Fibroblast of skin of abdomen (primary cell): ENCODE measurements at places on chromosomes 11 and 22.

DNA sequence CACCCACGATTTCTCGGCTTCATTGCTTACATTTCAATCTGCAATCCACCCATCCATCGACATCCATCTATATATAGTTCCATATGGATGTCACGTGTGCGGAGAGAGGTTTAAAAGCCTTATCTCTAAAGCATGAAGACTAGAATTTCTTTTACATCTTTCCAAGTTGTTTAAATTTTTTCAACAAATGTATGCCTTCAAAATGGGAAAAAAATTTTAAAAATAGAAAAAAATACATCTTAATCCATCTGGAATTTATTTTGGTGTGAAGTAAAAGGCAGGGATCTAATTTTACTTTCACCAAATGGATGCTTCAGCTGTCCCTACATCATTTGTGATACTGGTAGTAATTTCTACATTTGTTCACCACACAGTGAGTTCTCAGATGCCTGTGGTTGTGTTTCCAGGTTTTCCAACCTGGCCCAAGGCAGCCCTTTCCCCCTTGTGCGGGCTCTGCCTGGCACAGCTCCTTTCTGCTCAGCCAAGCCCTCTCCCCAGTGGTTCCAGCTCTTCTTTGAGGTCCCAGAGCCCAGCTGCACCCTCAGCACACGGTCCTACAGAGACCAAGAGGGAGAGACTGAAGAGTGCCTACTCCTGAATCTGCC, 37.6 kb upstream of the KLHL35 start:
- no peak for DNase-seq

- no peak for DNase-seq
Observed at GRCh38 chr22:46794067-46794466, 31.6 kb downstream of the TBC1D22A start.

DNA sequence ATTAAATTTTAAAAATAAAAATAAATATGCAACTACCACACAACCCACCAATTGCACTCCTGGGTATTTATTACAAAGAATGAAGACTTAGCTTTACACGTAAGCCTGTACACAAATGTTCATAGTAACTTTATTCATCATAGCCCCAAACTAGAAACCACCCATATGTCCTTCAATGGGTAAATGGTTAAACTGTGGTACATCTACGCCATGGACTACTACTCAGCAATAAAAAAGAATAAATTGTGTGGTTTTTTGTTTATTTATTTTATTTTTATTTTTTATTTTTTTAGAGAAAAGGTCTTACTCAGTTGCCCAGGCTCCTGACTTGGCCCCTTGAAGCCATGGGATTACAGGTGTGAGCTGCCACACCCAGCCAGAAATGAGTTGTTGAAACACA, 14.6 kb downstream of the GAL start:
- DNase-seq: no peak

DNA sequence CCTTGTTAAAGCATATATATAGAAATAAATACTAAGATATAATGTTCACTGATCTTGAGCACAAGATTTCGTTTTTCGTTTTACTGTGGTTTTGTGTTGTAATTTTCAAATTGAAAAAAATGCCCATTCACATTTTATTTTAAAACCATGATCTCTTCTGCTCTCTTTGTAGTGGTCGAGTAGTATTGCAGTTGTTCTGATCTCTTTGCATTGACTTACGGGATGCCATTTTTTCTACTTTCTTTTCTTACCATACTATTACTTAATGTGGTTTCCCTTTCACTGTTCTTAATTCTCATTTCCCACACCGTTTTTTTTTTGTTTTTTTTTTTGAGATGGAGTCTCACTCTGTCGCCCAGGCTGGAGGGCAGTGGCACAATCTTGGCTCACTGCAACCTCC, 289.6 kb downstream of the DYNC2H1 start:
- DNase-seq: no peak

GRCh38 chr11:84243629-84244263, 957.6 kb upstream of the CCDC90B start:
- no peak for DNase-seq

GRCh38 chr22:21593406-21594232, 26.1 kb downstream of the UBE2L3 start:
- DNase-seq: no peak

GRCh38 chr22:23278883-23279675, 98.8 kb downstream of the BCR start:
- no peak for DNase-seq

DNA sequence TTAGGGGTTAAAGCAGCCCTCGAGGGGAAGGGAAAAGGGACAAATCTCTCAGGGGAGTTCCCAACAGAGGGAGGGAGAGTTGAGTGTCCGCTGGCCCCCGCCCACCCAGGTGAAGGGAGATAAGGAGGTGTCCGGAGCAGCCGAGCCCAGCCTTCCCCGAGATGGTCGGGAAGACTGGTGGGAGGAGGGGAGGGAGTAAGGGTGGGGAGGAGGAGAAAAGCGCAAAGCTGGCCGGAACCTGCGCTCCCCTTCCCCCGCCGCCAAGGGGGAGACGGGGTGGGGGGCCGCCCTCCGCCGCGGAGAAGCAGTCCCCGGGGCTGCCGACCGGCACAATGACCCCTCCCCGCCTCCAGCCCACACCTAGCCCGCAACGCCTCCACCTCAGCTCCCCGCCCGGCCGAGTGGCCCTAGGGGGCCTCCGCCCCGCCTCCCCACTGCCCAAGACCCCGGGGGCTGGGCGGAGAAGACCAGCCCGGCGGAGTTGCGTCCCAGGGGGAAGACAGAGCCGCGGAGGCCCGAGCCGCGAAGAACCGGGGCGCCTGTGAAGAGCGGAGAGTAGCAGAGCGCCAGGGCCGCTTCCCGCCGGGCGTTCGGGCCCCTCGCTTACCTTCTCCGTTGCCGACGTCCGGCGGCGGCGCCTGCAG, 479 bp downstream of the RSF1 start:
- peak; percentile 30 for DNase-seq

DNA sequence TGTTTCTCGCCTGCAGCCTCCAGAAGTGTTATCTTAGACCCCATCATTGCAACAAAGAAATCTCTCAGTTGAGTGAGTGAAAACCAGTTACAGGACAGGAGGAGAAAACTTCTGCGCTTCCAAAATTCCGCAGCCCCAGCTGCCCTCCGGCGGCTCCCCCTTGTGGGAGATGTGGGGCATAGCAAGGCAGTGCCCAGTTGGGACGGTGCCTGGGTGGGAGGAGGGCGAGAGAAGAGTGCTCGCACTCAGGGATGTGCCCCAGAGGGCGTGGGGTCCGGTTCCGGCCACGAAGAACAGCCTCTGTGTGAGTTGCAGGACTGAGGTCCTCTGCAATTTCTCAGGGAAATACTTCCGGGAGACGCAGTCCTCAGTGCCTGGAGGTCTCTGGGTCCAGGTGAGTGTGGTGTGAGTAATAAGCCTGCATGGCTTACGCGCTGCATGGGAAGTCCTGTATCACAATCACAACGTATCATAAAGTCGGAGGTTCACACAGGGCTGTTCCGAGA, 87.0 kb upstream of the BLID start:
- DNase-seq: peak; percentile 77

DNA sequence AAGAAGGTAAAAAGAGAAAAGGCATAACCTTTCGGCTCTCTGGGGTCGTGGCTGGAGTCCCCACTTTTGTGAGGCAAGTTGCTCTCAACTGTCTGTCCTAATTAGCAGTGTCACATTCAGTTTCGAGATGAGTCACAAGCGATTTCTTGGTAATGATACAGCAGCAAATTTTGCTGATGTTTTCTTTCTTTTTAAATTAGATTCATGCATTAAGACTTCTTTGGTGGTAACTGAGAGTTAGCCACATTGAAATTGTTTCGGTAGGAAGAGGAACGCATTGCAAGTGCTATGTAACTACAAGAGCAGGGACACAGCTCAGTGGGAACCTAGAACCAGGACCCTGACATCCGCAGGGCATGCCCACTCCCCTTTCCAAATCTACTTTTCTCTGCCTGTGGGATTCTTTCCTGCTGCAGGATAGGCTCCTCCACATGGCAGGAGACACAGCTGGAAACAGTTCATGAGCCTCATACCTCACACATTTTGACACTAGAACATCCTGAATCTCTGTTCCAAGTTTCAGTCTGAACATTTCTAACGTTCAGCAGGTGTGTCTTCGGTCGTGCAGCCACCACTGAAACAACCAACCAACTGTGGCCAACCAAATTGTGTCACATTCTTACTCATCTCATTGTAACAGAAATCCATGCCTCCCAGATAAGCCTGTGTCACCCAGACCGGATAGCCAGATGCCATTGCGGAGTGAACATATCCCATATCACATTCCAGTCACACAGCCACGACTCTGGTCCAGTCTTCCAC, 987.6 kb downstream of the NTM start:
- no peak for DNase-seq

- peak; percentile 63 for DNase-seq
Observed at GRCh38 chr11:34050581-34051348, 766 bp upstream of the CAPRIN1 start.

GRCh38 chr22:38104084-38104483, 6.4 kb downstream of the BAIAP2L2 start:
- no peak for DNase-seq

- no peak for DNase-seq
Observed at GRCh38 chr22:32542677-32543357, 68.2 kb downstream of the FBXO7 start.

DNA sequence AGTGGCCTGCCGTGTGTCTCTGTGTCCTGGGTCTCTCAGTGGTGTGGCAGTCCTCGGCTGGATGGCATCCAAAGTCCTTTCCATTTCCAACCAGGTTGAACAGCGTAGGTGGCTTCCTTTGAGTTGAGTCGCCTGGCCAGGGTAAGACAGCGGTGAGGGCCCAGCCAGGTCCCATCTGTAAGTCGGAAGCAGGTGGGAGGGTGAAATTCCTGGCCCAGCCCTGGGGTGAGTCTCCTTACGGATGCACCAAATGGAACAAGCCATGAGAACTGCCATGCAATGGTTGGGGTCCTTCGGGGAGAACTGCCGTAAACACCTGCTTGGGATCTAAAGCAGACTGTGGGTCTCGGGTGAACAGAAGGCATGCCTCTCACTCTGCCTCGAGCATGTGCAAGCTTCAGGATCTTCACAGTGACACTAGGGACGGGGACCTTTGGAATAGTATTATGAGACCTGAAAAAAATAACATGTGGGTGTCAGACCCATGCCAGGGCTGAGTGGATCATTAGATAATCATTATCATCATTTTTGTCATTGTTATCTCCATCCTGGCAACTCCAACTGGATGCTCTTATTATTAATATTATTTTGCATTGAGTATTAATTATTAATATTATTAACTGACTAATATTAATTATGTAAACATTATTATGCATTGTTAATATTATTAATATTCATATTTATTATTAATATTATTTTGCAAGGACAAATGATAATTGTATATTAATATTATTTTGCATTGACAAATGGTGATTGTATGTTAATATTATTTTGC, 57.7 kb upstream of the LINC01488 start:
- no peak for DNase-seq

- DNase-seq: no peak
Observed at GRCh38 chr11:19275496-19275895, 34.8 kb upstream of the E2F8 start.

DNA sequence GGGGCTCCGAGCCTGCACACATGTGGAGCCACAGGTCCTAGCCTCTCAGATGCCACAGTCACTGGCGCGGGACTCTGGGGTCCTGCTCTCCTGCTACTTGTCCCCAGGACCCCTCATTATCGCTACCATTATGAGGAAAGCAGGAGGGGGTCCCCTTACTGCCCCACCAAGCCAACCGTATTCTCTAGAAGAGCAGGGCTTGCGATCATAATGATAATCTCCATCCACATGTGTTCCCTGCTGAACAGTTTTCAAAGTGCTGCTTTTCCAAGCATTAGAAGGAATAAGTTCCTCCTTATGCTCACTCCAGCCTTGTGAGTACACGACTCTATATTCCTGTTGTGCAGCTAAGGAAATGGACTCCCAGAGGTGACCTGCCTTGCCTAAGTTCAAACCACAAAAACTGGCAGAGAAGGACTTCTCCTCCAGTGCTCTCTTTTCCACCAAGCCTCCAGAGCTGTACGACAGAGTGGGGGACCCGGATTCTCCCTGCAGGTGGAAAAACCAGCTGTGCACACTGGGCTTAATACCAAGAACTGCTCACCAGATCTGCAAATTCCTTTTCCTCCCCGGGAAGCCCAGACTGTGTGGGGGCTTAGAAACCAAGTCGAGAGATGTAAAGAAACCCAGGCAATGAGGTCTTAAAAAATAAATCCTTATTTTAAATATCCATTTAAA, 92.8 kb upstream of the DRD2 start:
- no peak for DNase-seq

DNA sequence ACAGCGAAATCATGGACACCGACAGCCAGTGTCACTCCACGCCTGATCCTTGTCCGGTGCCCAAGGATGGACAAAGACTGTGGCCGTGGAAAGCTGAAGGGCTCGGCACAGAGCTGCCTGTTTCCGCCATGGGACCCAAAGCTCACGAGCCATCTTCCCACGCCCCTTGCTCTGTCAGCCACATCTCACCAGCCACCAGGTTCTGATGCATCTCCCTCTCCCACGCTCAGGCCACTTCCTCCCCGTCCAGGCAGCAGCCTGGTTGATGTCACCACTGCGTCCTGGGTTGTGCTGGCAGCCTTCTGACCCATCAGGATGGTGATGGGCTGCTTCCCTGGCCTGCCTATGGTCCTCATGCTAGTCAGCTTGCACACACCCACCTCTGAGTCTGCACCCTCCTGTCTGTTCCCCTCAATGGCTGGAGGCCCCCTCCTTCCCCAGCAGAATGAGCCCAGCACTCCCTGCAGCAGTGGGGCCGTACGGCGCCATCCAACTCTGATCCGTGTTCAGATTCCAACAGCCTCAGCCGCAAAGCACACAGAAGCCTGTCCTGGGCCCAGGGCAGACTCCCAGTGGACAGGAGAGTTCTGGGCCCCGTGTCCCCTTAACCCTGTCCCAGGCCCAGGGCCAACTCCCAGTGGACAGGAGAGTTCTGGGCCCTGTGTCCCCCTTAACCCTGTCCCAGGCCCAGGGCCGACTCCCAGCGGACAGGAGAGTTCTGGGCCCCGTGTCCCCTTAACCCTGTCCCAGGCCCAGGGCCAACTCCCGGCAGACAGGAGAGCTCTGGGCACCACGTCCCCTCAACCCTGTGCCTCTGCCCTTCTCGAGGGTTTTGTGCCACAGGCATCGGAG, 259.5 kb downstream of the BRD1 start:
- DNase-seq: no peak

DNA sequence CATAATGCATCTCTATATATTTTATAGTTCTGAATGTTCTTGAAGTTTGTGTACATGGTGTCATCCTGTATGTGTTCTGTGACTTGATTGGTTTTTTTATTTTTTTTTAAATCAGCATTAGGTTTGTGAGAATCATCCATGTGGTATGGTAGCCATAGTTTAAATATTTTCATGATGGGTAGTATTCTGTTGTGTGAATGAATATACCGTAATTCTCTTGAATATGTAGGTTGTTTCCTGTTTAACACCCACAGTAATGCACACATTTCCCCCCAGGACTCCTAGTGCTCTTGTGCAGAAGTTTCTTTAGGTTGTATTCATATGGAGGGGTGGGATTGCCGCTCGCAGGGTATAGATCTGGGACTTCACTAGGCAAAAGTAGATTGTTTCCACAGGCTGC, 2.0 kb downstream of the PACS1 start:
- peak; percentile 68 for DNase-seq

- DNase-seq: no peak
Observed at GRCh38 chr11:115497303-115497702, 6.9 kb downstream of the CADM1 start.
